ENCODE measurements at places on chromosomes 2 and 18. TPM values are rescaled to one million over a fixed set of nuclear protein-coding genes. Genes with fewer than 3 reads are reported as not detected.

GRCh38 chr2:39264733-39265132, 21.0 kb upstream of the CDKL4 start:
- peaks cover 16% of the 10 kb centered on the region for H3K4me1 ChIP-seq
- no peak for DNase-seq
- H3K36me3 ChIP-seq = peaks cover 17% of the 10 kb centered on the region
- no peak overlapping the region for H3K4me3 ChIP-seq
- H3K27me3 ChIP-seq = no peaks in the 10 kb centered on the region

GRCh38 chr2:156319811-156320485, 12.6 kb downstream of the NR4A2 start:
- peak; percentile 58 for DNase-seq
- H3K27ac ChIP-seq = no peak overlapping the region
- H3K27me3 ChIP-seq = peaks cover 79% of the 10 kb centered on the region
- peaks cover 27% of the 10 kb centered on the region for H3K36me3 ChIP-seq
- peak overlapping the region; percentile 74 for H3K4me3 ChIP-seq
- H3K4me1 ChIP-seq = peaks cover 20% of the 10 kb centered on the region

- H3K27me3 ChIP-seq = peaks cover 66% of the 10 kb centered on the region
- no peak overlapping the region for H3K4me3 ChIP-seq
- no peak overlapping the region for H3K27ac ChIP-seq
- no peak for DNase-seq
- no peaks in the 10 kb centered on the region for H3K36me3 ChIP-seq
Observed at GRCh38 chr2:28521663-28522062, 25.8 kb downstream of the PLB1 start.

GRCh38 chr2:70580352-70580751, 26.7 kb upstream of the TGFA start:
- no peak for DNase-seq
- no peak overlapping the region for H3K27ac ChIP-seq
- H3K4me1 ChIP-seq = no peaks in the 10 kb centered on the region
- H3K4me3 ChIP-seq = no peak overlapping the region
- no peaks in the 10 kb centered on the region for H3K36me3 ChIP-seq
- H3K27me3 ChIP-seq = peaks cover 17% of the 10 kb centered on the region

DNA sequence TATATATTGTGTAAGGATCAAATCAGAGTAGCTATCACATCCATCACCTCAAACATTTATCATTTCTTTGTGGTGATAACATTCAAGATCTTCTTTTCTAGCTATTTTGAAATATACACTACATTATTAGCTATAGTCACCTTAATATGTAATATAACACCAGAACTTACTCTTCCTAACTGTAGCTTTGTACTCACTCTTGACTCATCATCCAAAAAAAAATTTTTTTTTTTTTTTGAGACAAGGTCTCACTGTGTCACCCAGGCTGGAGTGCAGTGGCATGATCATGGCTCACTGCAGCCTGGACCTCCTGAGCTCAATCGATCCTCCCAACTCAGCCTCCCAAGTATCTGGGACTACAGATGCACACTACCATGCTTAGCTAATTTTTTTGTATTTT, 153.3 kb downstream of the EML6 start:
- no peak overlapping the region for H3K27ac ChIP-seq
- H3K36me3 ChIP-seq = no peaks in the 10 kb centered on the region
- H3K4me3 ChIP-seq = no peak overlapping the region
- peaks cover 10% of the 10 kb centered on the region for H3K27me3 ChIP-seq
- no peaks in the 10 kb centered on the region for H3K4me1 ChIP-seq

- H3K27ac ChIP-seq = no peak overlapping the region
- H3K36me3 ChIP-seq = no peaks in the 10 kb centered on the region
- H3K4me3 ChIP-seq = no peak overlapping the region
- no peaks in the 10 kb centered on the region for H3K27me3 ChIP-seq
- H3K4me1 ChIP-seq = no peaks in the 10 kb centered on the region
Observed at GRCh38 chr2:146584316-146584715, 1260.5 kb upstream of the ACVR2A start.

The CCDC74A gene
- total RNA-seq = 2.3 TPM

Measured in activated CD4-positive, alpha-beta T cell treated with anti-CD3 and anti-CD28 coated beads, Interleukin-2, amount 10 ng/mL, durations not matched to agents 24 days and 14 days (primary cell).